Natural killer cell treated with Interleukin-12 subunit alpha and Interleukin-12 subunit beta and Interleukin-15 and Interleukin-18, amount 100 ng/mL, for 72 hours (primary cell): ENCODE measurements at places on chromosomes 2 and 18. TPM values are rescaled to one million over a fixed set of nuclear protein-coding genes. Genes with fewer than 3 reads are reported as not detected.
A peak's percentile ranks its signal among the peaks of the same experiment; 100 is the strongest.

- no peak for DNase-seq
- no peaks in the 10 kb centered on the region for H3K27me3 ChIP-seq
- no peaks in the 10 kb centered on the region for H3K36me3 ChIP-seq
- no peak overlapping the region for H3K4me3 ChIP-seq
These were observed 85.0 kb downstream of the USP40 start for GRCh38 chr2:233481368-233482142.

GRCh38 chr2:155379494-155379893 lies 681.0 kb downstream of the KCNJ3 start:
- DNase-seq, result no peak
- no peaks in the 10 kb centered on the region for H3K27me3 ChIP-seq
- no peak overlapping the region for H3K27ac ChIP-seq
- no peaks in the 10 kb centered on the region for H3K36me3 ChIP-seq

DNA sequence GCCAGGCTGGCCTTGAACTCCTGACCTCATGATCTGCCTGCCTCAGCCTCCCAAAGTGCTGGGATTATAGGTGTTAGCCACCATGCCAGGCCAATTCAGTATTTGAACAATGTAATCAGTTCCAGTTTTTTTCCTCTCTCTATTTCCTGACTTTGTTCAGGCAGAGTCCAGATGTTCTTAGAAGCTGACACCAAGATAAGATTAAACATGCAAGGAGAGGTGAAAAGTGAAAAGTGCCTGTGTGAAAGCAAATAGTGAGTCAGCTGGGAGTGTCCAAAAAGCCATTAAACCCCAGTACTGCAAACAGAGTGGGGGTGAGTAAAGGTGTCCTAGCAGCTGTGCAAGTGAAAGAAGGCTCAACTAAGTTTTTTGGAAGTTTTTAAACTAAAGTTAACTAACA lies 231.5 kb downstream of the PTH2R start:
- no peaks in the 10 kb centered on the region for H3K36me3 ChIP-seq
- no peak for DNase-seq
- no peak overlapping the region for H3K4me3 ChIP-seq
- H3K4me1 ChIP-seq, result no peaks in the 10 kb centered on the region
- H3K27me3 ChIP-seq, result no peaks in the 10 kb centered on the region
- no peak overlapping the region for H3K27ac ChIP-seq

DNA sequence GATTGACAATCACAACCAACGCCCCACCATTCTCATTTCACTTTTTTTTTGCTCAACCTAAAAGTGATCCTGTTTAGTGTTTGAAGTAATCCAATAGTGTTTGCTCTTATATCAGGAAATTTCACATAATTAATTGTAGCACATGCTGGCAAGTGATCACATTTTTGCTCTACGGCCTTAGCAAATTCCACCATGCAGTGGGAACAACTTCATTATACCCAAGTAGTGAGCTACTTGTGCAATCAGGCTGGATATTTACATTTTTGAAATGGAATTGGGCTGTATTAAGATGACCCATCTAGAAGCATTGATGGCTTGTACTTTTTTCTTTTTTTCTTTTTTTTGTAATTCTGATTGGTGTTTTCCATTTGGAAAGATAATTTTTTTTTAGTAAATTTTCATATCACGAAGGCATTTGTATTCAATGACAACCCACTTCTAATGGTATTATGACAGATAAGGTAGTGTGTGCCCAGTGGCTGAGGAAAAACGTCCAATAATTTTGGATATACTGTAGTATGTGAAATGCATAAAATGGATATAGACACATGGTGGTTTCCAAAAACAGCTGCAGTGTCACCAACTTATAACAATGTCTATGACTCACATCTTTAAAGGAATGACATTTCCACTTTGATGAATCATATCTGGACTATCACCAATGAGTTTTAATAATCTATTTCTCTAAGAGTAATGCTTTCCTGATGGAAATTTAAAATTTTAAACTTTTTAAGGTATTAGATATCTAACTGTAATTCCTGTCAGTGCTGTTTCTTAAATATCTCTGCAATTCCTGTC lies 130.6 kb downstream of the COL6A3 start:
- no peak overlapping the region for H3K27ac ChIP-seq
- H3K36me3 ChIP-seq, result no peaks in the 10 kb centered on the region
- no peaks in the 10 kb centered on the region for H3K4me1 ChIP-seq
- no peak overlapping the region for H3K4me3 ChIP-seq
- H3K27me3 ChIP-seq, result peaks cover 46% of the 10 kb centered on the region
- no peak for DNase-seq

DNA sequence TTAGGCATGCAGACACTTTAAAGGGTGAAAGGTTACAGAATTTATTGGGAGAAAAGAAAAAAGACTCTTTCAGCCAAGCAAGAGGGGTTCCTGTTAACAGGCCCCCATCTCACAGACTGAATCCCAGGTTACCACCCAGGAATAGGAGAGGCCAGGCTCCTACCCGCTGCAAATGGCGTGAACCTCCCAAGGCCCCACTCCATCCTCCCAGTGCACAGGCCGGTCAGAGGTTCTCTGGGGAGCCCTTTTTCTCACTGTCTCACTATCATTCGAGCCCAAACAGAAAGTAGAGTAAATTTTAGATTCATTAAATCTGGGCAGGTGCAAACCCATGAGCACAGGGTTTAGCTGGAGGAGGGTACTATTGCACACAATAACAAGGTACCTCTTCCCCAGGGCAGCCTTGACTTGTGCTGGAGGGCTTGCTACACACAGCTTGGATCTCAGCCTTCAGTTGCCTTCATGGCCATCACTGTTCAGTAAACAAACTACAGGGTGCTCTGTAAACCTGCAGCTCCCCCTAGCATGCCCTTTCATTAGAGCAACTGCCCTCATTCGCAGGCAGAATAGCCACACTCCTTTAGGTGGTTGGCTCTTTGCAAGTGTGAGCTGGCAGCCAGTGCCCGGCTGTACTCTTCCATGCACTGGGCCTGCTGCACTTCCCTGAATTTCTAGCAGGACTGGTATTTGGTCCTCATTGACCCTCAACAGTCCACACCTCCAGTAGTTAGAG lies 7.3 kb upstream of the PLEK start:
- H3K27ac ChIP-seq, result peak overlapping the region; percentile 68
- peaks cover 19% of the 10 kb centered on the region for H3K4me1 ChIP-seq
- H3K4me3 ChIP-seq, result no peak overlapping the region

DNA sequence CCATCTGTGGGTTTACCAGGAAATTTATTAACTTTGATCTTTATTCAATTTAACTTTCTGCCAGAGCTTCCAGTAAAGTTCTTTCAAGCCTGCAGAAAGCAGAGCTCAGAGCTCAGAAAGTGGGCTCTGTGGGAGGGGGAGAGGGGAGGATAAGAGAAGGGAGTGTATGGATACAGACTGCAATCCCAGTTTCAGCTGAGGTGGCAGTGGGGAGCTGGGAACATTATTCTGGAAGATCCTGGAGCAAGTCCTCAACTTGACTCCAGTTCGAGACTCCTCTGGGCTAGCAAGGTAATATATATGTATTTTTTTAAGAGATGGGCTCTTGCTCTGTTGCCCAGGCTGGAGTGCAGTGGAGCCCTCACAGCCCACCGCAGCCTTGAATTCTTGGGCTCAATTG lies 108.9 kb upstream of the NABP1 start:
- H3K27ac ChIP-seq, result no peak overlapping the region
- no peaks in the 10 kb centered on the region for H3K36me3 ChIP-seq
- DNase-seq, result no peak
- peaks cover 48% of the 10 kb centered on the region for H3K27me3 ChIP-seq

DNA sequence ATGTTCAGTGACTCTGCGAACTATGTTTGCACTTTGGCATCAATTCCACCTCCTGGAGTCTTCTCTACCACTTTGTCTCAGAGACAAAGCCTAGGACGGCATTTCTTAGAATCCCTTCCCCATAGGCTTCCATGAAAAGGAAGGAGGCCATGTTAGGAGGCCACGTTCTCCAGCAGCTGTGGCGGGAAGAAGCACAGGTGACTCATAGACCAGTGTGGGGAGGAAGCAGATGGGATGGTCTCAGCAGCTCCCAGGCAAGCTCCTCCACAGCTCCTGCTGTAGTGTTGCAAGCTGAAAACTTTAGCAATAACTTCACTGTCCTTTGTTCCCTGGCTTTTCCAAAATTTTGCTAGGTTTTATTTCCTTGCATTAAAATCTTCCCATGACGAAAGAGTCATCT lies 781.3 kb upstream of the ID2 start:
- DNase-seq, result no peak
- H3K27ac ChIP-seq, result no peak overlapping the region
- no peak overlapping the region for H3K4me3 ChIP-seq
- peaks cover 26% of the 10 kb centered on the region for H3K4me1 ChIP-seq

GRCh38 chr2:79788952-79789651 lies 276.3 kb downstream of the CTNNA2 start:
- no peak overlapping the region for H3K4me3 ChIP-seq
- no peaks in the 10 kb centered on the region for H3K4me1 ChIP-seq
- no peaks in the 10 kb centered on the region for H3K27me3 ChIP-seq
- H3K36me3 ChIP-seq, result no peaks in the 10 kb centered on the region
- no peak for DNase-seq
- H3K27ac ChIP-seq, result no peak overlapping the region

GRCh38 chr2:161139098-161139987 lies 20.9 kb upstream of the TANK start:
- H3K27me3 ChIP-seq, result no peaks in the 10 kb centered on the region
- peaks cover 73% of the 10 kb centered on the region for H3K4me1 ChIP-seq
- peaks cover 51% of the 10 kb centered on the region for H3K36me3 ChIP-seq
- H3K27ac ChIP-seq, result peak overlapping the region; percentile 98

DNA sequence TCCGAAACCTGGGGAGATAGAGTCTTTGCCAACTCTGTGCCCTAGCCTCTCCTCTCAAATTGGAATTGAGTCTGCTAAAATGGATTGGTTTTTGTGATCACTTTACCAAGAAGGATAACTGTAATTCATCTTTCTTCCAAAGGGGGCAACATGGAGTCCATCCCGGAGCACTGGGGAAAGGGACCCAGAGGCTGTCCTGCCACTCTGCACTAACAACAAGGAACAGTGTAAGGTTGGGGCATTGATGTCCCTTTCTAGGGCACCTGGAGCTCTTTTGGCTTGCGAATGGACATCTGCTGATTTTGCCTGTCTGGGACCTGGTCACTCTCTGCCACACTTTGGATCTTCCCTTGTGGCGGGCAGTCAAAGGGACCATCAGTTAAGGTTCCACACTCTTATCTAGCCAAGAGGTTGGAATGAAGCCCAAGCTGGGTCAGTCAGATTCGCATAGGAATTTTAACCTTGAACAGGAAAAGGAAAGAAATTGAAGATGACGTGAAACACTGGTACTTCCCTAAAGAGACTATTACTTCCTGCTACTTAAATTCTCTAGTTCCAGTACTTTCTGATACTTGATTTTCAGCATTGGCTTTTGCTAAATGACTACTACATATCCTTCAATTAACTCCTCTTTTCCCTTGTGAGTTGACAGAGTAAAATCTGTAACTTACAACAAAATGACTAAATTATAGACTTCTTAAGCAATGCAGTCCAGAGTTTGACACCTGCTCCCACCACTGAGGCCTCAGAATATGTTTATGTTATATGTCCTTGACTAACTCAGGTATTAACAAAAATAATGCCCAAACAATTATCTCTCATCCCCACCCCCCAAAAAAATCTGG lies 64.7 kb upstream of the KLF7 start:
- peak overlapping the region; percentile 36 for H3K27ac ChIP-seq
- peaks cover 21% of the 10 kb centered on the region for H3K4me1 ChIP-seq
- peak overlapping the region; percentile 10 for H3K4me3 ChIP-seq
- no peak for DNase-seq
- H3K36me3 ChIP-seq, result peaks cover 6% of the 10 kb centered on the region

DNA sequence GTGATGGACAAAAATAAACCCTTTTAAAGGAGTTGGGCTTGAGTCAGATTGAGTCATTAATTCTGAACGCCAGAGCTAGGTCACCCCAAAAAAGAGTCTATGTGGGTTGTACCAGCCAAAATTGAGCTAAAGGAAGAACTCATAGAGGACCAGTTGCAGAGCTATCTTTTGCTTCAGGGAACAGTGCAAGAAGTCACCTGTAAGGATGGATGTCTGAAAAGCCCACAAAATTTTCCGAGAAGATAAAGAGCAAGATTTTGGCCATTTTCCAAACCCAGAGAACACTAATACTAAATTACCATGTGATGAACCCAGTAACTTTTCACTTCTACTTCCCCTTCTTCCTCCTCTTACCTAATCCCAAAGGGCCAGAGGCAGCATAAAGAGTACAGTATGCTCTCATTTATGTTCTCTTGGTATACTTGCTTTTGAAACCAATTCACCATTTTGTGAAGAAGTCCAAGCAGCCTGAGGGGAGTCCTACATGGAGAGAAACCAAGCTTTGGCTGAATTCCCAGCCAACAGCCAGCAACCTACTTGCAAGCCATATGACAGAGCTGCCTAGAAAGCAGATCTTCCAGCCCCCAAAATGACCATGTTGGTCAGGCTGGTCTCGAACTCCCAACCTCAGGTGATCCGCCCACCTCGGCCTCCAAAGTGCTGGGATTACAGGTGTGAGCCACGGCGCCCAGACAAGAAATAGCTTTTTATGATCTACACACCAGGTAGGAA lies 551.7 kb downstream of the SATB2 start:
- H3K27ac ChIP-seq, result no peak overlapping the region
- H3K4me3 ChIP-seq, result no peak overlapping the region
- H3K27me3 ChIP-seq, result no peaks in the 10 kb centered on the region
- H3K36me3 ChIP-seq, result no peaks in the 10 kb centered on the region

GRCh38 chr2:83944191-83944590 lies 514.9 kb downstream of the SUCLG1 start:
- no peak for DNase-seq
- H3K4me3 ChIP-seq, result no peak overlapping the region
- no peaks in the 10 kb centered on the region for H3K36me3 ChIP-seq
- no peak overlapping the region for H3K27ac ChIP-seq
- no peaks in the 10 kb centered on the region for H3K27me3 ChIP-seq

ACKR3 gene
- total RNA-seq, result not detected

BABAM2 gene
- total RNA-seq, result 53.8 TPM

EML6 gene
- 1.0 TPM for total RNA-seq

GREB1 gene
- total RNA-seq, result 2.2 TPM

SULT1C4 gene
- not detected for total RNA-seq

RESP18 gene
- not detected for total RNA-seq

AFF3 gene
- total RNA-seq, result not detected
